ENCODE measurements at places on chromosomes 4 and X.

DNA sequence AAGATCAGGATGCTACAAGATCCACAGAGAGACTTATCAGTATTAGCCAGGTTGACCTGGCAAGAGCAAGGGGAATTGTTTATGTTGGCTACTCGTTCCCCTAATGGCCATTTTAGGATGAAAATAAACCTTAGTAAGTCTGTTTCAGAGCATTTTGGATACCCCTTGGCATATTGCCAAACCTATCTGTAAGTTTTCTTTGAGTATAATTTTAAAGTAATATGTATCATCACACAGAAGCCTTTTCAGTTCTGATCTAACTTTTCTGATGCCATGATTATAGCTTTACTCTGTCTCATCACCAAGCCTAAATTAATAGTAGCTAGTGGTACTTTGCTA lies 99.7 kb downstream of the TSPAN7 start:
- no peak for DNase-seq

GRCh38 chrX:18047491-18047890 lies 173.2 kb downstream of the BEND2 start:
- DNase-seq: no peak

DNA sequence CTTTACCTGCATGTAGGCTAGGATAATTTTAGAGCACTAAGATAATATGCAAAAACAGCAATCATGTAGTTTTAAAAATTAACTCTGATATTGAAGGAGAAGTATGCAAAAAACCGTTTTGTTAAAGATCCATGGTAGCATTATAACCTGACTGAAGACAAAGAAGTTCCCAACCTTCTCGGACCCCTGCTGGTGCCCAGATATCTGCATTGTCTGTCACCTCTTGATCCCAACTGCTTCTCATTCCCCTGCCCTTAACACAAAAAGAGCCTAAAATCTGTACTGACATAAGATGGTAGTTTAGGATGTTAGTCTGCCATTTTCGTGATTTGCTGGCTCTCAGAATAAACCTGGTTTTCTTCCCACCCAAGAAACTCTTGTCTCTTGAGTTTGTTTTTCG lies 61.5 kb upstream of the UCP1 start:
- no peak for DNase-seq

- no peak for DNase-seq
Measured at GRCh38 chr4:114997576-114998247, 115.7 kb downstream of the NDST4 start.

DNA sequence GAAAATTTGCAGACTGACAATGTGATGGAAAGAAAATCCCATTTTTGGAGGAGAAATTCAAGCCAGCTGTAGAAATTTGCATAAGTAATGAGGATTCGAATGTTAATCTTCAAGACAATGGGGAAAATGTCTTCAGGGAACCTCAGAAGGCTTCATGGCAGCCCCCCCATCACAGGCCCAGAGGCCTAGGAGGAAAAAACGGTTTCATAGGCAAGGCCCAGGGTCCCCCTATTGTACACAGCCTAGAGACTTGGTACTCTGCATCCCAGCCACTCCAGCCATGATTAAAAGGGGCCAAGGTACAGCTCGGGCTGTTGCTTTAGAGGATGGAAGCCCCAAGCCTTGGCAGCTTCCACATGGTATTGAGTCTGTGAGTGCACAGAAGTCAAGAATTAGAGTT lies 303.6 kb upstream of the PCDH7 start:
- DNase-seq: no peak

DNA sequence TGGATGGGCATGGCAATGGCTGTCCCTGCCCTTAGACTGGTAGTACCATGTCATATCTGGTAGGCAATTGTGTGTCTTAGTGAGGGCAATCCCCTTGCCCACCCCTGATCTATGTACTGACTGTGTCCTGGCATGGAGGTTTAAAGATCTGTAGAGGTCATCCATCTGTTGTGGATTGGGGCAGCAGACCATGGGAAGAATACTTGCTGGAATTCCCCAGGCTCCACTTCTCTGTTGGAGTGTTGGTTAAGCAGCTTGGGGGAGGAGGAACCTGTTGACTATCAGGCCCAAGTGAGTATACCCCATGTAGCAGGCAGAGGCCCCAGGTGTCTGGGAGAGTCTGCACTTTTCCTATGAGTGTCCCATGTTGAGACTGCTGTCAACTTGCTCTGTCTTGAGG lies 246.7 kb upstream of the DIPK2B start:
- DNase-seq: no peak

Data from naive thymus-derived CD8-positive, alpha-beta T cell (primary cell).